ENCODE measurements at places on chromosomes 3 and 15.

GRCh38 chr15:66894363-66894762 is 171.0 kb upstream of the SMAD3 start:
- no peak for DNase-seq

GRCh38 chr3:194936659-194937058 is 251.0 kb downstream of the FAM43A start:
- no peak for DNase-seq

DNA sequence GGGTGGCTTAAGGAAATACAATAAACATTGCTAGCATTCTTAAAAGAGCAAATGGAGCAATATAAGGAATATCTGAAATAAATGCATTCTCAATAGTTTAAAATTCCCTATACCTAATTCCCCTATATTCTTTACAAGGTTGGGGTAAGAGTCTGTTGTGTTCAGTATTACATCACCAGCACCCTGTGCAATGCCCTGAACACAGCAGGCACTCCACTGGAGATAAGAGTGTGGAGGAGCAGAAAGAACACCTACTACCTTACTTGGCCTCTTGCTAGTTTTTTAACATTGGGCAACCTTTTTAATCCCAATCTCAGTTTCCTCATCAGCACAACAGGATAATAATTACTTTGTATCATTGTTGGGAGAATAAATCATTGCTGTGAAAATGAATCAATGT is 140.2 kb upstream of the PLXND1 start:
- no peak for DNase-seq

DNA sequence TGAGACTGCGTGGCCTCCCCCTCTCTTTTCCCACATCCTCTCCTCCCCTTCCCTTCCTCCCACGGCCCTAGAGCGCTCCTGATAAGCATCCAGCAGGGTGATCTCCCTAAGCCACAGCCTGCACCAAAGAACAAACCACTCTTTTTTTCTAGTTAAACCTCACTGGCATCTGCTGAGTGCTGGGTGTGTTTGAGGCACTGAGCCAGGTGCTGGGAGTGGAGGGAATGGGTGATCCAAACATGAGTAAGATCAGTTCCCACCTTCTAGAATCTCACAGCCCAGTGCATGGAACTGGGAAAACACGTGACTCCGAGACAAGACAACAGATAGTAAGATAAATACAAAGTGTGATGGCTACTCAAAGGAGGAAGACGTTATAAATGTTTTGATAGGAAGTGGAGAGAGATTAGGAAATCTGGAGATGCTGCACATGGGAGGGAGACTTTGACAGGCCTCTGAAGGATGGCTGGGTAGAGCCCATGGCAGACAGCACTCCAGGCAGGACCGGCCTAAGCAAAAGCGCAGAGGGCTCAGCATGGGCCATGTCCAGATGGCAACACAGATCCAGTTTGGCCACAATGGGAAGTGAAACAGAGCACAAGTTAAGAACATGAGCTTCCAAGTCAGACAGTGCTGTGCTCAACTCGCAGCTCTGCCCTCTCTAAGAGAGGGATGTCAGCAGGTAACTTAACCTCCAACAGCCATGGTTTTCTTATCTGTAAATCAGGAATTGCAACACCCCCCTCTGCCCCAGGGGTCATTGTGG is 55.6 kb downstream of the CCR3 start:
- no peak for DNase-seq

DNA sequence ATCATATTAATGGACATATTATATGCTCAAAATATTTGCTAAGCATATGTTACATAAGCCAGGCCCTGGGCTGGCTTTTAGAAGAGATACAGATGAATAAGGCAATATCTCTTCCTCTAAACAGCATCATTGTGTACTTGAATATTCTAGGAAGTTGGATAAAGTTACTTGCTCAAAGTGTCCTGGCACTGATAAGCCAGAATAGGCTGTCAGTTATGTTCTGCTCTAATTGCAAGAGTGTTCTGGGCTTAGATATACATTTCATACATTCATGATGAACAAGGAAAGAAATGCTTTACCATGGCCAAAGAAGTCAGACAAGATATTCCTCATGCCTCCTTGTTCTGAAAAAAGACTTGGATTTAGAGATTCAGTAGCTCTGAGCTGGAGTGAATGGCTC is 40.7 kb downstream of the KBTBD12 start:
- DNase-seq = no peak

- DNase-seq = peak; percentile 90
These were observed 15.9 kb downstream of the RPLP1 start for GRCh38 chr15:69468241-69469121.

- no peak for DNase-seq
These were observed 104.8 kb upstream of the CHRNA7 start for GRCh38 chr15:31925541-31925940.

DNA sequence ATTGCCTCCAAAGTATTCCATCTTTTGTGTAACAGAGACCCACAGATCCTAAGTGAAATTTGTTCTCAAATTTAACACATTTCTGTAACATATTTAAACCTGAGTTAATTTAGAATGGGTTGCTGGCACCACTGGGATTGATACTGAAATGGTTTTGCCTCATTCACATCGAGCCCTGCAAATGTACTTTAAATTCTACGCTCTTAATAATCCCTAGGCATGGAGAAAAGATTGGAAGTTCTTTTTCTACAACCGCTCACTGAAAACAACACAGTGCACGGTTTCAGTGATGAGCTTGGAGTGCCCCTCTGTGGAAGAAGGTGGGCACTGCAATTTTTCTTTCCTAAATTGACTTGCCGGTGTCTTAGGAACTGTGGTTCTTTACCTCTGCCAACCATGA is 109.9 kb upstream of the ATP11B start:
- peak; percentile 67 for DNase-seq

- DNase-seq = no peak
These were observed 15.3 kb downstream of the NPTN start for GRCh38 chr15:73617913-73618312.

GRCh38 chr3:52408466-52408865 is 36.4 kb downstream of the SEMA3G start:
- no peak for DNase-seq

GRCh38 chr3:185582871-185583270 is 3.2 kb upstream of the SENP2 start:
- DNase-seq = peak; percentile 17

DNA sequence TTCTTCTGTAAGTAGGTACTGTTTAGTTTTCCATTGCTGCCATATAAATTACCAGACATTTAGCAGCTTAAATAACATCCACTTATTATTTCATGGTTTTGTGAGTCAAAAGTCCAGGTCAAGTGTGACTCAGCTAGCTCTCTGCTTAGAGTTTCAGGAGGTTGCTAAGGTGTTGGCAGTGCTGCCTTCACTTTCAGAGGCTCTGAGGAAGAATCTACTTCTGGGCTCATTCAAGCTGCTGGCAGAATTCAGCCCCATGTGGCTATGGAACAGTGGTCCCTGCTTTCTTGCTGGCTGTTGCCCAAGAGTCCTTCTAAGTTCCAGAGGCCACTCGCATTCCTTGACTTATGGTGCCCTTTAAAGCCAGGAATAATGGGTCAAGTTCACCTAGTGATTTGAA is 4.5 kb downstream of the CFAP44 start:
- DNase-seq = peak; percentile 81

- DNase-seq = no peak
These were observed 26.3 kb downstream of the MRAS start for GRCh38 chr3:138374573-138375134.

DNA sequence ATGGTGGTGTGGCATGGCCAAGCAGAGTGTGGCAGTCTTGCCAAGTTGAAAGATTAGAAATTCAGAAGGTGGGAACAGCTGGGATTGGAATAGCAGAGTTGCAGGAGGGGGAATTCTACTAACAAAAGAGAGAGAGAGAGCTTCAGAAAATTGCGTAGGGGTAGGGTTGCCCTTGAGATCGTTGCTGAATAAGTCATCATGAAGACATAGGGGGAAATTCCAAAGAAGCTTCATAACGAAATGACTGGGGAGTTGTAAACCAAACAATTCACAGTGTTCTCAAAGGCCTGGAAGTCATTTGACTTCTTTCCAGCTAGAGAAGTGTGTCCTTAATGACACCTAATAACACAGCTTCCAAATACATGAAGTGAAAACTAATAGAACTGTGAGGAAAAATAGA is 26.3 kb upstream of the TIPARP start:
- peak; percentile 94 for DNase-seq

DNA sequence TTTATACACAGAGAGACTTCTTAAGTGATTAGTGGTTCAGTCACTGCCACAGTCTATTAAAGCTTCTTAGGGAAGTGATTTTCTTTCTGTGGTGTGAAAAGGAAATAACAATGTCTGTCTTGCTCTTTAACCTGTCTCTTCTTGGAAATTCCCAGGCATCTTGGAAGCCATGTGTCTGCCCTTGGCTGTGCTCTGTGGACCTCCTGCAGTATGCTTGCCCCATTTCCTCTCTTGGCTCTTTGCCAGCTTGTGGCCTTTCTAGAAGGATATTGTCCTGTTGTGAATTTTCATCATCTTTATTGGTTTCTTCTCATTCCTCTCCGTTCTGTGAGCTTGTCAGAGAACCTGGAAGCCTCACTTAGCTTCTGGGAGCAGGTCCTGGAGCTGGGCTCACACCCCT is 338.4 kb upstream of the C2CD4B start:
- peak; percentile 34 for DNase-seq

GRCh38 chr15:48680841-48681240 is 35.3 kb upstream of the FBN1 start:
- peak; percentile 95 for DNase-seq

DNA sequence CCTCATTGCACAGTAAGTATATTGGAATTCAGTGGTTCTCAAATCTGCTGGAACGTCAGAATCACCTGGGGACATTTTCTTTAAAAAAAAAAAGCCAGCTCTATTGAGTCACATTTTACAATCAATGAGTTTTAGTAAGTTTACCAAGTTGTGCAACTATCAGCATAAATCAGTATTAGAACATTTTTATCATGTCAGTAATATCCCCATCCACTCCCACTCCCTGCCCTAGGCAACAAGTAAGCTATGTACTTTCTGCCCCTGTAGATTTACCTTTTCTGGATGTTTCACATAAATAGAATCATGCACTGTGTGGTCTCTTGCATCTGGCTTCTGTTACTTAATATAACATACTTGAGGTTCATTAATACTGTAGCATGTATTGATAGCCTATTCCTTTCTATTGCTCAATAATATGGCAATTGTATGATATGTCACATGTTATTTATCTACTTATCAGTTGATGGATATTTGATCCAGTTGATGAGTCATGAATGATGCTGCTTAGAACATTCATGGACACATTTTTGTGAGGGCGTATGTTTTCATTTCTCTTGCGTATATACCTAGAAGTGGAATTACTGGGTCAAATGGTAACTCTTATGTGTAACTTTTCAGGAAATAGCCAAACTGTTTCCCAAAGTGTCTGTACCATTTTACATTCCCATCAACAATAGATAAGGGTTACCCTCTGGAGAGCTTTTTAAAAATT is 180.5 kb downstream of the THSD4 start:
- DNase-seq = peak; percentile 95

GRCh38 chr15:27628486-27628885 is 470.6 kb downstream of the OCA2 start:
- no peak for DNase-seq

- DNase-seq = no peak
These were observed 161.5 kb downstream of the FOXP1 start for GRCh38 chr3:71421820-71422566.

All from iris pigment epithelial cell (primary cell).